ENCODE measurements at places on chromosomes 2 and 18. TPM values are rescaled to one million over a fixed set of nuclear protein-coding genes. Genes with fewer than 3 reads are reported as not detected.

DNA sequence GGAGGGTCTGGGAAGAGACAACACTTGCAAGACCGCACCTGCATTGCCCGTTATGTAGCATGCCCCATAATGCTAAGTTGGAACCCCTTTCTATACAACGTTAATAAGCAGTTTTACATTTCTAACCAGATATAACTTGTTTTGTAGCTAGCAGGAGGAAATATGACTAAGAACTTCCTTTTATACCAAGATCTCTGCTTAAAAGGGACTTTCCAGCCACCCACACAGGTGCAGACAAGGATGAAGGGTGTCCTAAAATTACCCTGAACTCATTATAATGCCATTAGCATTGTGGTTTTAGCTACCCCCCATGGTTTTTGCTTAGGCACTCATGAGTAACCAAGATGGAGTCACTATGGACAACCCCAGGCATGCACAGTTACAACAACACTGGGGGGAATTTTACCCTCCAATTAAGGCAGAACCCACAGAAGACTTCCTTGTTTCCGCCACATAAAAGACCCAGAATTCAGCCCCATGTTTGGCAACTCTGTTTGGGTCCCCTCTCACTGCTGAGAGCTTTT lies 362.8 kb downstream of the CBLN2 start:
- no peak for DNase-seq

DNA sequence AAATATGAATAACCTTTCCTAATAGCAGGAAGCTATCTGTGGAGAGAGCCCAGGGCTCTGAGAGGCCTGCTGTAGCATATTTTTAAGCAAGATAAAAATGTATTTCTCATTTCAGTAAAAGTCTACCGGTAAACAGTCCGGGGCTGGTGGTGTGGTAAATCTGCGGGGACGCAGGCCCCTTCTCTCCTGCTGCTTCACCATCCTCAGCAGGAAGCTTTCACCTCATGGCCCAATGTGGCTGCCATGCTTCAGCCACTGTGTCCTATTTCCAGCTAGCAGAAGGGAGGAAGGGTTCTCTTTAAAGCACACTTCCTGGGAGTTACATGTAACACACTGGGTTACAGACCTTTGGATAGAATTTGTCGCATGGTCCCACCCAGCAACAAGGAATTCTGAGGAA lies 79.5 kb upstream of the ODC1 start:
- no peak for DNase-seq

The ALPP gene
- total RNA-seq, result not detected

DNA sequence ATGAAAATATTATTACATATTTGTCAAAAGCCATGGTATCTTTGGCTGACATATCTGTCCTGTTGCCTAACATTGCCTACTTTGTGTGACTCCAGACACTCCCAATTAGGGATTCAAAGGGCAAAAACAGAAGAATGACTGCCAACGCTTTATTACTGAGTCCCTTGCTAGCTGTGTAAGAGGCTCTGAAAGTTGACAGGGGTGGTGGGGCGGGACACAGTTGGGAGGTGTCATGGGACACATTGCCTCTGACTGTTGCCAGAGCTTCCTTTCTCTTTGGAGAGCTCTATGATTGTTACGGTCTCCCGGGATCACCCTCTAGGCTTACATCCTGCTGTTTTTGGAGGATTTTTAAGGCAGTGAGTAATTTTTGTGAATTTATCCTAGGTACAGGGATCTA lies 249.6 kb upstream of the ACVR2A start:
- peak; percentile 19 for DNase-seq

Data from left ventricle myocardium inferior (tissue), 1 donor.